ENCODE measurements at places on chromosomes 2 and 18. TPM values are rescaled to one million over a fixed set of nuclear protein-coding genes. Genes with fewer than 3 reads are reported as not detected.

The C2orf92 gene
- 3.7 TPM for total RNA-seq

The CYTIP gene
- 6.1 TPM for total RNA-seq

The SULT1C4 gene
- 28.3 TPM for total RNA-seq

The SH3YL1 gene
- total RNA-seq: 42.6 TPM

The ALPP gene
- total RNA-seq: not detected
